Muscle of arm (tissue), 14 donors: ENCODE measurements at places on chromosomes 6 and 20. TPM values are rescaled to one million over a fixed set of nuclear protein-coding genes. Genes with fewer than 3 reads are reported as not detected.

DNA sequence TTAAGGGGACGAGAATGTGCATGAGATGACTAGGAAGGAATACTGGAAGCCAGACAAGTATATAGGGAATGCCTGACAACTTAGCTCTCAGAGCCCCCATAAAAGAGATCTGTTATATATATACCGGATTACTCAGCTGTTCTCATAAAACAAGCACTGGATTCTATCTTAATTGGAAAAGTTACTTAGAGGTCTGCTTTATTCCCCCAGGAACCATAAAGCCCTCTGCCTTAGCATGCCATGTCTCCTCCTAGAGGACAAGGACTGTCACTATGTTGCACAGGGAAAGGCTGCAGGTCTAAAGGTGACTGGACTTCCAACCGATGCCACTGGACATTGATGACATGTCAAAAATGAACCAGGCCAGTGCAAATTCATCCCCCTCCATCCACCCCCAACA, 6.4 kb downstream of the EXOC2 start:
- no peak for DNase-seq

DNA sequence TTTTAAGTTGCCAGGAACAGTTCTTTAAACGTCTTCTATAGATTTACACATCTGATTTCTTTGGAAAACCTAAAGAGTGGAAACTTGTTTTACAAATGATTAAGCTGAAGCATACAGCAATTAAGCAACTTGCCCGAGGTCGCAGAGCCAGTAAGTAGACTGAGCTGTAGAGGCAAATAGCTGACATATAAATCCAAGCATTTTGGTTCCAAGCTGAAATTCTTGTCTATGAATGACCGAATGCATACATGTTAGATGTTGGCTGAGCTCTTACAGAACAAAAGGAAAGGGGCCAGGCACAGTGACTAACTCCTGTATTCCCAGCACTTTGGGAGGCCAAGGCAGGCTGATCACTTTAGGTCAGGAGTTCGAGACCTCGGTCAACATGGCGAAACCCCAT, 101.8 kb upstream of the SGK1 start:
- no peak for DNase-seq

- no peak for DNase-seq
Measured at GRCh38 chr20:56780266-56780665, 151.2 kb downstream of the TFAP2C start.

GRCh38 chr6:16163535-16164300, 34.8 kb downstream of the MYLIP start:
- DNase-seq, result no peak

Gene DNAH8
- polyA plus RNA-seq, result not detected
